ENCODE measurements at places on chromosomes 1 and 21. TPM values are rescaled to one million over a fixed set of nuclear protein-coding genes. Genes with fewer than 3 reads are reported as not detected.

ISG15 gene
- 66.0 TPM for total RNA-seq

UBE2U gene
- total RNA-seq: not detected

RPE65 gene
- total RNA-seq: not detected

KCNJ9 gene
- not detected for total RNA-seq

PPIH gene
- total RNA-seq: 59.8 TPM

Measured in epithelial cell of proximal tubule (primary cell).